ENCODE measurements at places on chromosomes 7 and 10.

DNA sequence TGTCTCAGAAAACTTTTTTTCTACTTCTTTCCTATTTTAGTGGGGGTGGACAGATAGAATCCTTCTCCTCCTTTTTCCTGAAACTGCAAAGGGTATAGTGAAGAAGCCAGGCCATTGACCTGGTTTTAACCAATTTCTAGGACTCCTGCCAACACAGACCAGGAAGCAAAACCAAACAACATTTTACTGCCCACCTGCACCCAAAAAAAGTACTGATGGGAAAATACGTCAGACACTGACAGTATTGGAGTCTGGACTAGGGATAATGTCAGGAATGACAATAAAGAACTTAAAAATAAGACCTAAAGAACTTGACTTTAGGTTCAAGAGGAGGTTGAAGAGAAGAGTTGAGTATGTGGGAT, 5.0 kb upstream of the STEAP4 start:
- no peak for DNase-seq

GRCh38 chr10:110619514-110620397, 24.4 kb upstream of the RBM20 start:
- DNase-seq = no peak

GRCh38 chr7:16063221-16063620, 358.1 kb downstream of the CRPPA start:
- DNase-seq = no peak

GRCh38 chr7:101792051-101792681, 25.3 kb upstream of the CUX1 start:
- DNase-seq = no peak

GRCh38 chr7:24731313-24731712, 26.0 kb downstream of the GSDME start:
- DNase-seq = no peak

GRCh38 chr7:157432957-157433576, 96.3 kb downstream of the DNAJB6 start:
- no peak for DNase-seq

DNA sequence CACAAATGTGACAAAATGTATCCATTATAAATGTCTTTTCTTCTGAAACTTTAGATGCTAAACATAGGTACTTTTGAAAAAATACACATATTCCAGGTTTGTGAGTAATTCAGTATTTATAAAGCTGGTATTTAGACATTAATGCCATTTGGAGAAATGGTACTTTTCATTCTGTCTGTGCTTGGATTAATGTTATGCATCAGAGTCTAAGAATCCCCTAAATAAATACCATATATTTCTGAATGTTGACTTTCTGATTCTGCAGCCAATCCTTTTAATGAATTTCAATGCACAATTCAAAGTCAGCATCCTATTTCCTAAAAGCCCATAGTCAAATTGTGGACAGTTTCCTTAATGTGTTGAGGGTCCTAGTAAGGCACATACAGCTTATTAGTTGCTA, 145.0 kb downstream of the DKK1 start:
- no peak for DNase-seq

DNA sequence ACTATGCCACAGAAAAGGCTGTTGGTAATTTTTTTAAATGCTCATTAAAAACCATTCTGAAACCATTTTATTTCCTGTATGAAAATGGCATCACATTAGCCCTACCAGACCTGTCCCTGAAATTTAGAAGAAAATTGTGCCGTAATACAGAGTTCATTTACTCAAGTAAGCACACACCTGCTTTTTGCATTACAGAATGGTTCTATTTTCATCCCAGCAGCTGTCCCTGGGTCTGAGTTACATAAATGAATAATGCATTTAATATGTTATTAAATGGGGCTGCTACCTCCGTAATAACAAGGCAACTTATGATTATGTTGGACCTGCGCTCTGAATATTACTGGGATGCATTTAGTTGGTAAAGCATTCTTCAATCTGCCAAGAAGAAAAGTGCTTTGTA, 508.9 kb downstream of the SORCS1 start:
- DNase-seq = no peak

DNA sequence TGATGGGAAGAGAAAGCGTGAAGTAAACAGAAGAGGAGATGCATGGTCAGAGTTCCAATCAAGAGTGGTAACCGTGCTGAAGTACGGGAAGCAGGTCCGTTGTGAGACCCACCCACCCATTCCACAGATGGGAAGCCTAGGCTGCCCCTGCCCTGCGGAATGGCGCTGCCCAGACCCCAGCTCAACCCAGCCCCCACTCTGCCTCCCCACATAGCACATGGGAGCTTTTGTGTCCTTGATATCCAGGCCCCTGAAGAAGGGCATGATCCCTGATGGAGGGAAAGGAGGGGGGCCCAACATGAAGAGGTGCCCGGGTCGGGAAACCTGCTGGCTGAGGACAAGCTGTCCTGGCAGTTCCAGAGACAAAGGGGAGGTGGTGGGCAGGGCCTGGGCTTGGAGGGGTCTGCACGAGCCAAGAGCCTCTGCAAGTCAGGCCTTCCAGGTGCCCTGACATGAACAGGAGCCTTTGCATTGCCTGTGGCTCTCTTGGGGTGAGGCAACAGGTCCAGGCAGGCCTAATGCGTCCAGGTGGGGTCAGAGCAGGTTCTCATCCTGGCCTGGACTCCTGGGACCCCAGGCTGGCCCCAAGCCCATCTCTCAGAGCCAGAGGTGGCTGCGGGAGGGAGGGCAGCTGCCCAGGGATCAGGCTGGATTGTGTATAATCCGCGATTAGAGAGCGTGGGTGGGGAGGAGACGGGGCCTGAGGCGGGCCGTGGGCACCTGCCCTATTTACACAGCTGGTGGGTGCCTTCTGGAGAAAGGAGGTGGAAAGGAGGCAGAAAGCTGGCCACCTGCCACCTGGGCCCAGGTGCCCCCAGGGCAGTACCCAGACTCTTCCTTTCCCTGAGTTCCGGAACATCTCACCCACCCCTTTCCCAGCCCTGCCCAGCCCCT, 23.5 kb downstream of the YKT6 start:
- DNase-seq = no peak

- DNase-seq = no peak
These were observed 40.5 kb upstream of the SLF2 start for GRCh38 chr10:100872034-100872791.

DNA sequence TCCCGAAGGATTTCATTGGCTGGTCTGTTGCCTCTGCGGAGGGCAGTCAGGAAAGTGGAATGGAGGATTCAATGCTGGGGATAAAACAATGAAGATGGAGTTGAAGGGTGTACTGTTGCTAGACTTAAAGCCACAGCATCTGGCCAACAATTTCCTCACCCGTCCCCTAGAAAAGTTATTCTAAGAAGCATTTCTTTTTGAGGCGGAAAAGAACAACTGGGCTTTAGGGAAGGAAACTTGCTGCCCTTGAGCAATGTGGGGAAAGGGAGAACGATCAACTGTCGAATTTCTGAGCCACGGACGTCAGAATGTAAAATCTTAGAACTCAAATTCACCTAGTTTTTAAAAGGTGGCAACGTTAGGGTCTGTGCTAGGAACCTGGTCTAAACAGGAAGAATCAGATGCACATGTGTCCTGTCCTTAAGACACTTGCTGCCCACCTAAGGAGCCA, 664 bp downstream of the FMC1 start:
- no peak for DNase-seq

DNA sequence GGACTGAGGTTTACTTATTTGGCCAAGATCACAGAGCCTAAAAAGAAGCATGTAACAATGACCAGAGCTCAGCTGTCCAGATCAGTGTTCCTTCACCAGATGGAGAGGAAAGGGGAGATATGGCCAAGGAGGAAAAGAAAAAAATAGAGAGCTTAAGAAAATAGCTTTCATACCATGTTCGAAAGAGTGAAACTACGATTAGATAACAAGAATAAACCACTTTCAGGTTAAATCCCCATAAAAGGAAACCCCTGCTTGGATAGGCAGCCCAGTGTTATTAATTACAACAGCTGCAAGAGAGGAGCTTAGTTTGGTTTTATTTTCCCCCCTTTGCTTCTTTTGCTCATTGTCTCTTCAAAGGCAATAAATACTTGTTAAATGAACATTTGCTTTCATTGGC, 160.8 kb downstream of the ZNF438 start:
- no peak for DNase-seq

- no peak for DNase-seq
These were observed 41.9 kb downstream of the CADPS2 start for GRCh38 chr7:122844191-122844988.

GRCh38 chr10:95480102-95480900, 80.9 kb downstream of the SORBS1 start:
- no peak for DNase-seq

DNA sequence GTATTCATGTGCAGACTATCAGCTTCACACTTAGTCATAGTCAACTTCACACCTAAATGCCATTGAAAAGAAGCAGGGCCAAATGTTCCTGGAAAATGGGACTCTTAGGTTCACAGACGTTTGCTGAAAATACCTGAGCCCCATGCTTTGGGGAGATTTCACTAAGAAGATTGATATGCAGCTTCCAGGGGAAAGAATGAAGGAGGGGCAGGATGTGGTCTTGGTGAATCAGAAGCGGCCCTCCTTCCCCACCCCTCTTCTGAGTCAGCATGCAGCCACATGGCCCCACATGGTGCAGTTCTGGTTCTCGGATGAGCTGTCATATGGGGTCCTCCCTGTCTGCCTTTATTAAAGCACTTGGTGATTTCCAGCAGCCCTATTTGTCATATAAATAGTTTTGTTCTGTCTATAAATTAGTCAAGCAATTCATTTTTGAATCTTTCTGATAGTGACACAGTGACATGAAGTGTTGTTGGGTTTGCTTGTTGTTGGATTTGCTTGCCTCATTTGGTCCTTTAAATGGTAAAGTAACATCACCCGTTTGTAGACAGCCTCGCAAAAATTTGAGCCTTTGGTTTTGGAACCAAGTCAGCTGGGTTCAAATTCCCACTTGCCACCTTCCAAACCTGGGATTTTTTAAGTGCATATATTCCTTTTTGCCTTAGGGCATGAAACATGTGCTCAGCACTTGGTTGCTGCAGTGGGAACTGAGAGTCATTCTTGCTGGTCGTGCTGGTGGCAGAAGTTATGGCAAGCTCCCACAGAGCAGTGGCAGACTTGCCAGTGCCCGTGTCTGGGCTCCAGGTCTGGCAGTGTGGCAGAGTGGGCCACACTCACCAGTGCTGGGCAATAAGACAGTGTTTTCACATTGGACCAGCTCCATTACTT, 68.1 kb upstream of the CDK6 start:
- DNase-seq = no peak

DNA sequence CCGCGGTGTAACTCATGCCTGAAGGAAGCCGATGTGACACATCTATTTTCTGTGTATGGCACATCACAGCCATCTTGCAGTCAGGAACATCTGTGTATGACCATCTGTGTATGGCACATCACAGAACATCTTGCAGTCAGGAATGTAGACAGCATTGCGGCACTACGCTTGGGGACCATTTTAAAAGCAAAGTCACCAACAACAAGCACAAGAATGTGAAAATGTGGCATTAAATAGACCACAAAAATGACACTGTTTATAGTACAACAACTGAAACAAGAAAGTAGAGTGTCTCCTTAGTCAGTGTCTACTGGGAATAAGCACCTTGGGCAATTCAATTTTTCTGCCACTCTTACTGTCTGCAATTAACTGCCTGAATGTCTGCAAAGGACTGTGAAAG, 124.4 kb downstream of the HGF start:
- no peak for DNase-seq

- DNase-seq = no peak
These were observed 494.7 kb downstream of the CCSER2 start for GRCh38 chr10:84822931-84823630.

DNA sequence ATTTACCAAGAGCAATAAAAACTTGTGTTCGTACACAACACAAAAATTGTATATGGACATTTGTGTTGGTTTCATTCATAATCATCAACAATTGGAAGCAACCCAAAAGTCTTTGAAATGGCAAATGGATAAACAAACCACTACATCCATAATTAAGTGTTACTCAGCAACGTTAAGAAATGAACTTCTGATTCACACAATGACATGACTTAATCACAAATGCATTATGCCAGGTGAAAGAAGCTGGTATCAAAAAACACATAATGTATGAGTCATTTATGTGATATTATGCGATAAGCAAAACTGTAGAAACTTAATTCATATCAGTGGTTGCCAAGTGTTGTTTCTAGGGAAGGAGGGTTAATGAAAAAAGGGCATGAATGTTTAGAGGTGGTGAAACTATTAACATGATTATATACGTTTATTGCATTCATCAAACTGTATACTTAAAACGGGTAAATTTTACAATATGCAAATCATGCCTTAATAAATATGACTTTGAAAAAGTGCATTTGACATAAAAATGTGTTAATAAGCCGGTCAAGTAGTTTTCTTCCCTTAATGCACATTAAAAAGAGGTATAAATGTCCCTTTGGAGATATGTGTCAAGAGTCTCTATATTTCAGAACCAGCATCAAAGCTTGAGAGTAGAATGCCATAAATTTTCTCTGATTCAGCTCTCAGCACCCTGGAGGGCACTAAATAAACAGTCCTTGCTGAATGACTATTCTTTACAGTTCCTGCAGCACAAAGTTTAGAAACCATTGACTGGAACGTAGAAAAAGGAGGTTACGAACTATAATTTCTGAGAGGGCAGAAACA, 84.8 kb upstream of the GRM3 start:
- no peak for DNase-seq

DNA sequence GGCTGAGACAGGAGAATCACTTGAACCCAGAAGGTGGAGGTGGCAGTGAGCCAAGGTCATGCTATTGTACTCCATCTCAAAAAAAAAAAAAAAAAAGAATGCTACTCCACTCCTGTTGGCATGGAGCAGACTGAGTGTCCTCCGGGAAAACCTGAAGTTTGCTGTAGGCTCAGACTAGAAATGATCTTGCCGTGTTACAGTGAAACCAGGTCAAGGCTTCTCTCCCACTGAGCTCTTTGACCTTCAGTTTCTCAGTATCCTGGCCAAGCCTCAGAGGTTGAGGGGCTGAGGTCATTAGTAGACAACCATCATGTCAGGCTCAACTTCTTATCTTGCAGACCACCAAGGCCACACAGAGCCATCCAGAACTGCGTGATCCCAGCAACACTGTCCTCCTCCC, 348.6 kb upstream of the ZNF32 start:
- no peak for DNase-seq

DNA sequence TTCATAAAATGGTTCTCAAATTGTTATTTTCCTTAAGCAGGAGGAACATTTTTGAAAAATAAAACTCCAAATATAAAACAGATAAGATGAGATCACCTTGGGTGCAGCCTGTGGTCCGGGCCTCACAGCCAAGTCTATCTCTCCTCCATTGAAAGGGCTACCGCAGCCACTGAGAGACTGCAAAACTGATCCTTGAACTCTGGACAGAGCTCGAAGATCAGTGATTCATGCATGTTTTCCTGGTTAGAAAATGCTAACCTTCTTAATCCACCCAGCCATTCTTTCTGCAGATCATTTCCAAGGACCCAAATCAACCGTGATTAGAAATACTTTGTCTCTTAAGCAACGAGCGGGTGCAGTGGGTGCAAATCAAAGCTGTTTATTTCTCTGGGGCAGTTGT, 378.8 kb downstream of the PLXDC2 start:
- DNase-seq = no peak

DNA sequence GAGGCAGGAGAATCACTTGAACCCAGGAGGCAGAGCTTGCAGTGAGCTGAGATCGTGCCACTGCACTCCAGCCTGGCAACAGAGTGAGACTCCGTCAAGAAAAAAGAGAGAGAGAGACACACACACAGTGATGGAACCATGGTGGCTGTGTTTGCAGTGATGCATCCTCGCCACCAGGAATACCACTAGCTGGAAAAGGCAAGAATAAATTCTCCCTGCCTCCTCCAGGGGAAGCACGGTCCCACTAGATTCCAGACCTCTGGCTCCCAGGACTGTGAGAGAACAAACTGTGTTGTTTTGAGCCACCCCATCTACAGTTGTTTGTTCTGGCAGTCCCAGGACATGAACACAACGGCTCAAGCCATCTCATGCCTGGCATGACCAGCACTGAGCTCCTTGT, 320.3 kb upstream of the FOXK1 start:
- DNase-seq = no peak
